ENCODE measurements at places on chromosomes 4 and X. TPM values are rescaled to one million over a fixed set of nuclear protein-coding genes. Genes with fewer than 3 reads are reported as not detected.

Gene TEX13D
- 0.11 TPM for total RNA-seq

Gene BTC
- total RNA-seq = not detected

Gene DKK2
- not detected for total RNA-seq

Gene LRPAP1
- 84.1 TPM for total RNA-seq

Gene USP11
- 39.5 TPM for total RNA-seq

Gene MAP3K15
- total RNA-seq = 0.94 TPM

Gene EGFL6
- total RNA-seq = 3.4 TPM

Gene IRF2
- 47.6 TPM for total RNA-seq

Gene FGB
- total RNA-seq = not detected

Gene CFAP47
- total RNA-seq = not detected

Gene SSX4B
- total RNA-seq = not detected

Gene TMEM271
- total RNA-seq = not detected

Gene SPATA18
- not detected for total RNA-seq

Measured in activated T-helper 2 cell treated with anti-CD3 and anti-CD28 coated beads, Interferon-gamma antibody, Interleukin-2, Interleukin-4, amounts not matched to agents 10 μg/mL and 5 μg/mL and 100 μg/mL, durations not matched to agents 14 hours and 24 hours and 36 hours (primary cell).